ENCODE measurements at places on chromosomes 2 and 18.

- DNase-seq, result no peak
Measured at GRCh38 chr2:84886791-84887190, 5.9 kb upstream of the TRABD2A start.

GRCh38 chr2:155043097-155043496, 344.6 kb downstream of the KCNJ3 start:
- no peak for DNase-seq

GRCh38 chr2:216855605-216856004, 4.3 kb downstream of the TNP1 start:
- DNase-seq, result no peak

- DNase-seq, result no peak
Measured at GRCh38 chr2:205723179-205723578, 40.9 kb downstream of the NRP2 start.

Data from transverse colon (tissue), 4 donors.